ENCODE measurements at places on chromosomes 5 and 9.

- DNase-seq: no peak
These were observed 4.8 kb downstream of the FAM78A start for GRCh38 chr9:131271506-131271931.

GRCh38 chr9:127089631-127090081 is 32.8 kb downstream of the ANGPTL2 start:
- no peak for DNase-seq

GRCh38 chr5:88956416-88956815 is 73.4 kb upstream of the MEF2C start:
- DNase-seq: no peak

GRCh38 chr5:55603922-55604321 is 69.2 kb upstream of the PLPP1 start:
- no peak for DNase-seq

DNA sequence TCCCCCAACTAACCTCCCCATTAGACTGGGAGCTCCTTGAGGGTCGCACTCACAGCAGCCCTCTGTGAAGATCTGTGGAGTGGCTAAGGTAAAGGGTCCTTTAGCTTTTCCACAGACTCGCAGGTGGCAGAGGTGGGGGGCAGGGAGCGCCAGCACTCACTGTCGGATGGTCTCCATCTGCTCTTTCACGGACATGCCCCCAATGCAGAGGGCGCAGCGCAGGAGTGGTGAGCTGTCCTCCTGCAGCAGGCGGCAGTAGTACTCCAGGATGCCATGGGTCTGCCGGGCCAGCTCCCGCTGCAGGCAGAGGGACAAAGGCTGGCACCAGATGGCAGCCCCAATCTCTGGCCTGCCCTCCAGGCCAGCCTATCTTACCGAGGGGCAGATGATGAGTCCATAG is 2.2 kb downstream of the DDX41 start:
- no peak for DNase-seq

DNA sequence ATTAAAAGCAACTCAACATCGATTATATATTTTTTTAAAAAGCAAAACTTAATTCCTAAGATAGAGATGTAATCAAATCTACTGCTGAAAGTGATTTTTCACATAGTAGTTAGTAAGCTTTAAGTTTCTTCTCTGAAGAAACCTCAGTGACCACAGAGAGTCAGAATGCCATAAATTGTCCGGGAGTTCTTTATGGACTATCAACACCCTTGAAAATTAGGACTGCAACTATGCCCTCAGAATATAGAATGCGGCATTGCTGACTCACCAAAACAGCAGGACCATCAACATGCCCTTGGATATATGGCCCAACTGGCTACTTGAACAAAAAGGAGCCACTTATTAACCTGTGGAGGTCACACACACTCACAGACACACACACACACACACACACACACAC is 228.9 kb upstream of the SNX2 start:
- DNase-seq: no peak

DNA sequence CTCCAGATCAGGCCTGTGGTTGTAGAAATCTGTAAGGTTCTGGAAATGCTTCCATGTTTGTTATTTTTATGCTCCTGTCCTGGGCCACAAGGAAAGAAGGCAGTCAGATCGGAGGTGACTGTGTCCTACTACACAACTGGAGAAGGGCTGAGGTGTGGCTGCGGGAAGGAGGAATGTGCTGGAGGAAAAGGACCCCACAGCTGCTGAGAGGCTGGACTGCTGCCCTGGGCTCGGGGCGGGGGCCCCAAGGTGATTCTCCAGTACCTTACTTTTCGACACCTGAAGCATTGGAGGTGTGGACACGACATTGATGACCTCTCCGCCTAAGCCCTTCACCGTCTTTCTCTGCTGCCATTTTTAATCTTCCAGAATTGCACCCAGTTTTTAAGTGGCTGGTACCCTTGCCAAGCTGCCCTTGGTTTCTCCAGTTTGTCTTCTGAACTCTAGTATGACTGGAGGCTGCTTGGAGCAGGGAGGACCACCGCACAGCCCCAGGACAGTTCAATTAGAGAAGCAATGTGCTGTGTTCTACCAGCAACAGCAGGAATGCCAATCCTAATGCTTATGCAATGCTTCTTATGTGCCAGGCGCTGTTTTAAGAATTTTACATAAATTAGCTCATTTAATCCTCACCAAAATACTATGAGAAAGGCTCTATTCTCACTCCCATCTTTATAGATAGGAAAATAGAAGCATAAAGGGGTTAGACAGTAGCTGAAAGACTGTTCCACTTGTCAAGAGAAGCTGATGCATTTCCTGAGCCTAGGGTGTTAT is 13.5 kb upstream of the ANKRD33B start:
- DNase-seq: no peak

DNA sequence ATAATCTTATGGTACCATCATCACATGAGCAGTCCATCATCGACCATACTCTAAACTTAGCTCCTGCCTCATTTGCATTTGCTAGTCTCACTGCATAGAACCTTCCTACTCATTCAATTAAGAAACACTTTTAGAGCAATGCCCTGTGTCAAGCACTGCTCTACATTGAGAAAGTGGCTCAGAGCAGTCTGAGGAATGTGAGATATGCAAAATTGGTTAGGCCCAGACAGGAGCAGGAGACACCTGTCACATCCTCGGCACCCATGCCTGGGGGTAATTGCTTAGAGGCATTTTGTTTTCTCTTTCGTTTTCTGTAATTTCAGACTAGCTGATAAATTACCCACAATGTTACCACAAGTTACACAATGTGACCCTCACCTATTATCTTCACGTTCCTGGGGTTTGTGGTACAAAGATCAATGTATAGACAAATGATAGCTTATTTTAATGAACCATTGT is 4.9 kb upstream of the RARS1 start:
- no peak for DNase-seq

DNA sequence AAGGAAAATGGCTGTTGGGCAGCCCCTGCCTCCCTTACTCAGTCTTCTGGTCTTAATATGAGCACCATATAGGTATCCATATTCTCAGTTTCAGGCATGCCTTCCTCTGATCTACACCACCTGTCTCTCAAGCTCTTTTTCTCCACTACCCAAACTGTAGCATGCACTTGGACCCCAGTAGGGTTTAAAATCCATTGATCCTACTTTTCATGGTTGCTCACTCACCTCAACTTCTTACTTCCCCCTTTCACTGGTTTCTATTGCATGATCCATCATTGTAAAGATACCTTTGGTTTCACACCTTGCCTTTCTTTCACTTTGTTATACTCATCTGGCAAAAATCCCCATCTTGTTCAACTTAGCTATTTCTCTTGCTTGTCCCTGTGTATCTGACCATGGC is 159.4 kb downstream of the KDM4C start:
- DNase-seq: no peak

GRCh38 chr5:150454492-150455229 is 5.1 kb upstream of the RPS14 start:
- DNase-seq: no peak

- no peak for DNase-seq
These were observed 1.6 kb downstream of the CARD19 start for GRCh38 chr9:93097511-93098201.

GRCh38 chr5:150262502-150262901 is 27.1 kb downstream of the CAMK2A start:
- DNase-seq: no peak

GRCh38 chr5:89932771-89933181 is 476.8 kb downstream of the CETN3 start:
- DNase-seq: no peak

DNA sequence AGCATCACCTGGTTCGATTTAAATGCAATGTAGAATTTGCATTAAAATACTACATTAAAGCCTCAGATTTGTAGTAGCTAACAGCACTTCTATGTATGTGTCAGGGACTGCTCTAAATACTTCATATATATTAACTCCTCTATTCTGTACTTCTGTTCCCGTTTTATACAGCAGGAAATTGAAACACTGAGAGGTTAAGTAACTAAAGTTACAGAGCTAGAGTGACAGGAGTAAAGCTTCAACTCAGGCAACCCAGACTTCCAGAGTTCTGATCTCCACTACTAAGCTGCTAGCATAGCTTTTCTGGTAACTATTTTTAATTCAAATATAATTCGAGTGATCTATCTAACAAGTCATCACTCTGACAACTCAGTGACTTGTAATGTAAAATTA is 619 bp upstream of the APC start:
- no peak for DNase-seq

- DNase-seq: no peak
These were observed 549.0 kb downstream of the MAT2B start for GRCh38 chr5:164054461-164054860.

DNA sequence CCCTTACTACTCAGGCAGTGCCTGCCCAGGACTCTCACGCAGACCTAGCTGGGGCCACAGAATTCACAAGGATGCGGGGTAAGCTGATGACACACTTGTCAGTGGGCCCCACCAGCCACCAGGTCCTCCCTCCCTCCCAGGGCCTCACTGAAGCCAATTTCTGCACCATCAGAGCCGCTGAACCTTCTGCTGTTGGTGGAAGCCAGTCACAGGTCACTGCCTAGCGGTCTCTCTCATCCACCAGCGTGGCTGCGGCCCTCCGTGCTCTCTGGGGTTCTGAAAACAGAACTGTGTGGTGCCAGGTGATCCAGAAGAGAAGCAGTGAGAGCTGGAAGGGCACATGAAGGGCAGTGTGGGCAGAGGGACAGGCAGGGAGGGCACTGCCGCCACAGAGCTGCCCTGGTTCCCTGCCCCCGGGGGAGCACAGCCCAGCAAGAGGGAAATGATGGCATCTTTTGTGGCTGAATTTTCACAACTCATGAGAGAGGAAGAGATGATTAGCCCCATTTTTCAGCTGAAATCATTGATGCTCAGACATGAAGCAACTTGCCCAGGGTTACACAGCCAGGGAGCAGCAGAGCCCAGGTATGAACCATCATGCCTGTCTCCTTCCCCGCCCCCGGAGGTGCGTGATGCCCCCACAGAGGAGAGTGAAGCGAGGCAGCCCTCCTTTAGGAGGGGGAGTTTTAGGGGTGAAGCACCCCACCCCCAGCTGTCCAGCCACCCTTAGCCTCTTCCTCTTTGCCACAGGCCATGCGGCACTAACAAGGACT is 41.4 kb upstream of the CPLX2 start:
- DNase-seq: no peak

DNA sequence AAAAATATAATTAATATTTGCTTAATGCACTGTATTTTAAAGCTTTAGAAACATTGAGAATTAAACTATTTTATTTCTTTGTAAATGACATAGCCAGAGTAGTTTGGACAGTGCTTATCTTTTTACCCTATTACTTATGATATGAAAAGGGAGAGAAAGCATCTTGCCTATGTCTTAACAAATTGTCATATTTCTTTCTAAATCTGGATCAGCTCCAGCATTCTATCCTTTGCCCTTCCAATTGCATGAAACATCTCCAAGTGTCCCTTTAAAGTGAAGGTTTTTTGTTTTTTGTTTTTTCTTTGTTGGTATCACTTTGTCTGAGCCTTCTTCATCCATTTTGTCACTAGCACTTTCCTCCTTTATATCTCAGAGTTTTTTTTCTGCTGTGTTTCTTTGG is 511.6 kb upstream of the FAM174A start:
- no peak for DNase-seq

GRCh38 chr5:141878186-141878710 is at the start of gene PCDH1:
Gene PCDH1, minus strand, starts transcription at chr5:141878410. Its CDS starts 148 bp downstream, at chr5:141878262.
- DNase-seq: no peak

DNA sequence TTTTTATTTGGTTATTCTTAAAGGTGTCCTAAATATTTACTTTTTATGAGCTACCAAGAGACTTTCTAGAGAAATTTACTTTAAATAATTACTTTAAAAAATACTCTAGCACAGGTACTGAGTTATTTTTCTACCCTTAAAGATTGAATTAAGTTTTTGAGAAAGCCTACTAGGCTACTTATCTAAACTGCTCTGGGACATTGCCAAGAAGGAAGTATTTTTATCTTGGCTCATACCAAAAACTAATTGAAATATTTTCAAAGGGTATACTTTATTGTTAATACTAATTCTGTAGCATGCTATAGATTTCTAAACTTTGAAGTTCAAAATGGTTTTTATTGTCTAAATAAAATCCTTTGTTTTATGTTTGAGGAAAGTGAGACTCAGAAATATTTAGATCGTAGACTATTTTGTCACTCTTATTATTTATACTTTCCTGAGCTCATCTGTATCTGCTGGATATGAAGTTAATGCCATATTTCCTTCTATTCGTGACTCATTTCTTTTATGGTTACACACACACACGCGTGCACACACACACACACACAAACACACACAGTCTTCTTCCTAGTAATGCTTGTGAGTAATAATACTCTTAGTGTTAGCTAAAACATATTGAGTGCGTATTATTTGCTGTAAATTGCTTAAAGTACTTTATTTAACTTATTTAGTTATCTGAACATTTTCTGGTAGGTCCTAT is 89.5 kb downstream of the MAN2A1 start:
- no peak for DNase-seq

GRCh38 chr9:89808076-89808755 is 203.4 kb downstream of the GADD45G start:
- DNase-seq: no peak

- no peak for DNase-seq
These were observed 17.2 kb downstream of the GNPDA1 start for GRCh38 chr5:141995656-141996055.

DNA sequence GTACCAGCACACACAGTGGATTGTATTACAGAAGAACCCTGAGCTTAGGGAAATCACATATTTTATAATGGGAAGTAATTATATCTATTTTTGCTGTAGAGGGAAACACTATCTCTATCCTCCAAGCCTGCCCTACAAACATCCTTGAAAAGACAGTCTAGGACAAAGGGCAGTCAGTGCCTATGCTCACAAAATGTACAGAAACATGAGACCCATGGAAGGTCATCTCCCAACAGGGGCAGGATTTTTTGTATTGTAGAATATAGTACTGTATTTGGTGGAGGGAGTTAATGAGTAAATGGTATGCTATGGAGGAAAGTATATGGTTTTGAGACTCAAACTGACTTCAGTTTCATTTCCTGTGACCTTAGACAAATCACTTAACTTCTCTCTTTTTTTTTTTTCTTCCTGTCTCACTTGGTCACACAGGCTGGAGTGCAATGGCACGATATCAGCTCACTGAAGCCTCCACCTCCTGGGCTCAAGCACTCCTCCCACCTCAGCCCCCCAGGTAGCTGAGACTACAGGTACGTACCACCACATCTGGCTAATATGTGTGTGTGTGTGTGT is 5.8 kb upstream of the RAB14 start:
- DNase-seq: no peak

GRCh38 chr5:132420706-132421272 is 51.3 kb downstream of the SLC22A5 start:
- no peak for DNase-seq

- no peak for DNase-seq
These were observed 97.1 kb upstream of the APC start for GRCh38 chr5:112640546-112640945.

- DNase-seq: no peak
These were observed 8.1 kb upstream of the NUP214 start for GRCh38 chr9:131117121-131117761.

- DNase-seq: no peak
These were observed 822 bp upstream of the TNIP1 start for GRCh38 chr5:151081431-151082281.

GRCh38 chr5:16842896-16843295 is 93.2 kb downstream of the MYO10 start:
- DNase-seq: no peak

GRCh38 chr9:104784098-104784497 is 20.2 kb downstream of the NIPSNAP3B start:
- DNase-seq: no peak

GRCh38 chr5:167352801-167353200 is 938.6 kb upstream of the WWC1 start:
- no peak for DNase-seq

- no peak for DNase-seq
These were observed 359.4 kb upstream of the ARRDC3 start for GRCh38 chr5:91742550-91742949.

- no peak for DNase-seq
These were observed 35.2 kb upstream of the IL7R start for GRCh38 chr5:35821513-35821912.
